ENCODE measurements at places on chromosomes 2 and 18.

GRCh38 chr2:220154304-220154703 is 526.9 kb downstream of the SLC4A3 start:
- DNase-seq = no peak

- DNase-seq = no peak
Observed at GRCh38 chr2:217912098-217913024, 90.4 kb downstream of the TNS1 start.

- DNase-seq = no peak
Observed at GRCh38 chr18:50839996-50840395, 20.2 kb upstream of the MRO start.

DNA sequence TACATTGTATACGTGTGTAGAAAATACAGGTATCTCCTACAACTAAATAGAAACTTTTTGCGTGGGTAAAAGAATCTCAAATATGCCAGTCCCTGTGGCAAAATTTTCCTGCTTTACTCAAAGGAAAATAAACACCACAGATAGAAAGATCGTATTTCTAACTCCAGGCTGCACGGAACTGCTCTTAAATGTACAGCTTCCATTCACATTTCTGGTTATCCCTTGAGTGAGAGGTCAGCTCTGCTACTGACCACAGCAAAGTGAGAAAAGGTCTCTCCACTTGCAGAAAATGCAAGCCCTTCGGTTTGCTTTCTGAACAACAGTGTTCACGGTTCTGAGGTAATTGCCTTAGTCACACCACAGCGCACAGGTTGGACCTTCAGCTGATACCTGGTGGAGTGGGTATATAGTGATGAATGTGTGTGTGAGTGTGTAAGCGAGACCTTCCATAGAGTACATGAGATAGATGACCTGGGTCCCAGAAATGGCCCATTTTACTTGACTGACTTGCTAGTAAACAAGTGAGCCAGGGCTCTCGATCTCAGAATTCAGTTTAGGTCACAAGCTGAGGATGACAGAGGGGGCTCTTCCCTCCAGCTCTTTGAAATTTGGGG is 52.1 kb downstream of the ALPK2 start:
- no peak for DNase-seq

DNA sequence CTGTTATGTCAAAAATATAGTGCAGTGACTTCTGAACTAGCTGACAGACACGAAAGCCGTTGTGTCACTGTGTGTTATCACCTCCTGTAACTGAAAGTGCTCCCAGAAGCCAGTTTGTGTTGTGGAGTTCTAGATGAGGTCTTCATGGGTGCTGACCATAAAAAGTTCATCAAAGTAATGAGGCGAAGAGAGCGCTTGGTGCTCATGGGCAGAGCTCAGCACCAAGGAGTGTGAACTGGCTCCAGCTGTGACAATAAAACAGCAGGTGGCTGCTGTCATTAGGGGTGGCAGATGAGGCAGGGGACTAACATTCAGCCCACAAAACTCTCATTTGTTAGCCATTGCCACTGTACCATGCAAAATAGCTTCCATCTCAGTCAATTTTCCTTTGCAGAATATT is 151.1 kb downstream of the ZNF407 start:
- no peak for DNase-seq

DNA sequence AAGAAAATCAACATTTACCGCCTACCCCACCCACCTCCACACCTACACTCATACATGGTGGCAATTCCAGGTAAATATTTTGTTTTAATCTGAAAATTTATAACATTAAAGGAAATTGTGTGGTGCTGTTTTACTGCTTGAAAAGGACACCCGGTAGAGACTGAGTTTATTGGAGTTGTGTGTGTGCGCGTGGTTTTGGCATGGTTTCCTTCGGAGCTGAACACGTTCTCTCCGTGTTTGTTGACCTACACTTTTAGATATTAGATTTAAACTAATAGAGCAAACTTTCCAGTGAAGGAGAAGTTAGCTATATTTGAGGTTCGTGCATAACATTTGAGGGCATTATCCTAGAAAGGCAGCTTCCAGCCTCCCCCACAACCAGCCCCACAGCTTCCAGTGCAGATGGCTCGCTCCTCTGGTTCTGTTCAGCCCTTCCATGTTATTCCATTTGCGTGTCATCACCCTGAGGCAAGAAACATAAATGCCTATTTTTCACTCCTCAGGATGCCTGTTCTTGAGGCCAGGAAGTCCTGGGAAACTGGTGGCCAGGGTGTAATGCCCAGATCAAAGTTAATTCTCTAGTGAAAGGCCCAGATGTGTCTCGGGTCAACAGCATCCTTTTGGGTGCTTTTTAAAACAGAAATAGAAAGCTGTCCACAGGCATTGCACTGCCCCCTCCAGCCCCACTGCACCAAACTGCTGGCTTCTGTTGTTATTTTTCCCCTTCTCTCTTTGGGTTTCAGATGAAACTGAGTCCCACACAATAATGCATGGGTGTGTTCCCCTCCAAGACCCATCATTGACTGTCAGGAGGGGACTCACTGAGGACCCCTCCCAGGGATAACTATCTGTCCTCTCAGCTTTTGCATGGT is 190.2 kb downstream of the SETBP1 start:
- DNase-seq = no peak

- DNase-seq = no peak
Observed at GRCh38 chr2:174711206-174711605, 53.1 kb downstream of the CHRNA1 start.

- no peak for DNase-seq
Observed at GRCh38 chr2:231364961-231365810, 30.3 kb upstream of the B3GNT7 start.

- DNase-seq = no peak
Observed at GRCh38 chr18:73549236-73549635, 598.4 kb downstream of the FBXO15 start.

DNA sequence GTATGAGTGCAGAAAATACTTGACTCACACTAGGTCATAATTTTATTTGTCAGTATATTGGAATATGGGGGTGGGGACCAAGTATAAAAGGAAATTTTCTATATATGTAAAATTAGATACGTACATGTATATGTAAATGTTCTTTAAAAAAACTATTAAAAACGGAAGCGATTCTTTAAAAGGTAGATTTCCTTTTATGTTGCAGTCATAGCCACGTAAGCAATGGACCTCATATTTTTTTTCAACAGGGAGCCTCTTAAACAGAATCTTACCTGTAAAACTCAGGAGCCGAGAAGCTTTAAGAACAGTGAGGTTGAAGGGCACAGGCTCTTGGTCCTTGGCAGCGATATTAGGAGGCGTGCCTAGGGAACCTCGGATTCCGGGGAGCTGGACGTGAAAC is 3.3 kb downstream of the RHBDD1 start:
- DNase-seq = no peak

- no peak for DNase-seq
Observed at GRCh38 chr18:41695441-41695840, 259.6 kb upstream of the PIK3C3 start.

DNA sequence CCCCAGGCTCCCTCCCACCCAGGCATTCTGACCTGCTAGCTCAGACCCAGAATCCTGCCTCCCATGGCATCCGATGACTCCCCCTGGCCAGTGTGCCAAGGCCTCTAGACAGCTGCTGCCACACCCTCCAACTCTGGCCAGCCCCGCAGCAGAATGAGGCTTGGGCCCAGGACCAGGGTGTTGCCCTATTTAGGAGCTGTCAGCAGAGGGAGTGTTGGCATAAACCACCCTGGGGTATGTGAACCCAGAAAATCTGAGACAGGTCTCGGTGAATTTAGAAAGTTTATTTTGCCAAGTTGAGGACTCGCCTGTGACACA is 134.3 kb downstream of the KLHL29 start:
- no peak for DNase-seq

DNA sequence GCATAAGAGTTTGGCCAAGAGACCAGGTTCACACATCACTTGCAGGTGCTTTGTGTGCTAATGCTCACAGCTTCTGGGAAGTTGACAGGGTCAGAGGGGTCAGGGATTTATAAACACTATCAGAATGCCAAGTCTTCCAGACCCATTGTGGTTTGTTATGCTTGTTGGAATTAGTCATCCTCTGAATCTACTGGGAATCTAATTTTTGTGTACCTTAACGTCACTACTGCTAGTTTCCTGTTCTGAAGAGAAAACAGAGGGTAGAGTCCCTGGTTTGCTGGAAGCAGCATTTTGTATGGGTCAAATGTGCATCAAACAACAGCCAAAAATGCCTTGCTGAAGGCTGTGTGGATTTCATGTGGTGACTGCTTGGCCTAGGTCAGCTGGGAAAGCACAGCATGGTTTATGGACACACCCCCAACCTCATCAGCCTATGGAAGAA is 33.3 kb downstream of the ANTXR1 start:
- no peak for DNase-seq

GRCh38 chr2:150369862-150370261 is 117.6 kb downstream of the RND3 start:
- no peak for DNase-seq

- DNase-seq = no peak
Observed at GRCh38 chr2:150043172-150043500, 444.3 kb downstream of the RND3 start.

GRCh38 chr2:11160731-11161455 is 5.6 kb downstream of the SLC66A3 start:
- no peak for DNase-seq

DNA sequence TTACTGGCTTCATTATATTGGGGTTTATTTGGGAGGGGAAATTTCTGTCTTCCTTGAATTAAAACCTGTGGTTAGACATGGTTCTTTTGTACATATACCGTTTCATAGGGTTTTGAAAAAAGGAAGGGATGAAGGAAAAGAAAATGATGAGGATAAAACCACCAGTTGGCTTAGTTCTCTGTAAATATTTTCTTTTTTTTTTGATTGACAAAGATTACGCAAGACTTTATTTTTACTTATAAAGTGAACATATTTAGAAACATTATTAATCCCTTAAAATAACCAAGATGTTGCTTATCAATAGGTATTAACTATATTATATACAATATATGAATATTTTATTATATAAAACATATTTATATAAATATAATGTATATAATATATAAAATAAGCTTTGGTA is 45.1 kb upstream of the TUBA3E start:
- no peak for DNase-seq

Measured in stimulated activated CD8-positive, alpha-beta memory T cell treated with anti-CD3 and anti-CD28 coated beads, Interleukin-4, amount 100 ng/mL, for 4 hours (primary cell).